ENCODE measurements at places on chromosomes 6 and 20.

GRCh38 chr20:36932476-36933426 is 18.8 kb downstream of the SAMHD1 start:
- no peak for DNase-seq

GRCh38 chr6:39808964-39809363 is 16.8 kb downstream of the DAAM2 start:
- DNase-seq: no peak

- no peak for DNase-seq
These were observed 162.6 kb downstream of the MMUT start for GRCh38 chr6:49300443-49300842.

DNA sequence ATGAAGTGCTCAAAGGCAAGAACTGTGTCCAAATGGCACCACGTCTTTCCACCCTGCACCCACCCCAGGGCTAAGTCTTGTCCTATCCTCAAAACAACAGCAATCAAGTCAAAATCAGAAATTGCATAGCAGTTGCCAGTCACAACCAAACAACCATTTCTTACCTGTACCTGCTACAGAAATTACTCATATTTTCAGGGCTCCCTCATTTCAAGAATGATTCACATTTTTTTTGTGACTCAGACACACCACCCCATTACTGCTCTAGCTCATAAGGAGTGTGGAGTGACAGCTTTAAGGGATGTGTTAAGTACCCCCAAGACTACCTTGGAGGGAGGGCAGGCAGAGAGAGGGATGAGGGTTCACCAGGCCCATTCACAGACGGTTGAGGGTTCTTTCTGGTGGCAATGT is 111.7 kb downstream of the TRERF1 start:
- peak; percentile 42 for DNase-seq

GRCh38 chr6:144185133-144185836 is 35.0 kb downstream of the STX11 start:
- DNase-seq: no peak

GRCh38 chr20:61313396-61313795 is 61.3 kb downstream of the CDH4 start:
- DNase-seq: no peak

- no peak for DNase-seq
These were observed 69.9 kb downstream of the HACE1 start for GRCh38 chr6:104789770-104790190.

- no peak for DNase-seq
These were observed 370.5 kb upstream of the RSPO3 start for GRCh38 chr6:126747728-126748540.

DNA sequence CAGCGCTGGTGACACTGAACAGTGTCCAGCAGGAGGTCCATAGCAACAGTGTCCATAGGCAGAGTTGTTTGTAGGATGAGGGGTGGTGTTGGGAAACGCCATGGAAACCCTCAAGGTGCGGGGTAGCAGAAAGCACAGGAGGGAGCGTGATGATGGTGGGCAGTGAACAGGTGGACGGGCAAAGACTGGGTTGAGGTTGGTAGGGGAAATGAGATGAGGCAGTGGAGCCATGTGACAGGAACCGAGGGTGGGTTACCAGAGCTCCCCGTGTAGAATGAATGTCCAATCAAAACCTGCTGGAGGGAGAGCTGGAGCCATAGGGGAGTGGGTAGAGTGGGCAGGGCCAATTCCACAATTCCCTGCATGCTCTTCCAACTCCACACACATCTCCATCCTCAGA is 38.0 kb downstream of the HLA-DPB1 start:
- no peak for DNase-seq

DNA sequence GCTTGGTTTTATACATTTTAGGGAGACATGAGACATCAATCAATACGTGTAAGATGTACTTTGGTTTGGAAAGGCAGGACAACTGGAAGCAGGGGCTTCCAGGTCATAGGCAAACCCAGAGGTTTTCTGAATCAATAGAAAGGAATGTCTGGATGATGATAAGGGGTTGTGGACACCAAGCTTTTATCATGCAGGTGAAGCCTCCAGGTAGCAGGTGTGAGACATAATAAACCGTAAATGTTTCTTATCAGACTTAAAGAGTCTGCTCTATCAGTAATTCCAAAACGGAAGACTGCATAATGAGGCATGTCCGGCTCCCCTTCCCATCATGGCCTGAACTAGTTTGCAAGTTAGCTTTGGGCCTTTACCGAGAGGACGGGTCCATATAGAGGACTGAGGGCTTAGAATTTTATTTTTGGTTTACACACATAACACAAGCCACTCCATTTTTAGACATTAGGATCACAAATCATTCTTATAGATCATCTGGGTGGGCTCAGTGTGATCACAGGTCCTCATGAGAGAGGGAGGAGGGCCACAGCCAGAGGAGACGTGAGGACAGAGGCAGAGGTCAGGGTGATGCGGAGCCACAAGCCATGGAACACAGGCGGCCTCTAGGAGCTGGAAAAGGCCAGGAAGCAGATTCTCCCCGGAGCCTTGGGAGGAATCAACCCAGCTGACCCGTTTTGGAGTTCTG is 10.7 kb upstream of the SERPINB9 start:
- no peak for DNase-seq

DNA sequence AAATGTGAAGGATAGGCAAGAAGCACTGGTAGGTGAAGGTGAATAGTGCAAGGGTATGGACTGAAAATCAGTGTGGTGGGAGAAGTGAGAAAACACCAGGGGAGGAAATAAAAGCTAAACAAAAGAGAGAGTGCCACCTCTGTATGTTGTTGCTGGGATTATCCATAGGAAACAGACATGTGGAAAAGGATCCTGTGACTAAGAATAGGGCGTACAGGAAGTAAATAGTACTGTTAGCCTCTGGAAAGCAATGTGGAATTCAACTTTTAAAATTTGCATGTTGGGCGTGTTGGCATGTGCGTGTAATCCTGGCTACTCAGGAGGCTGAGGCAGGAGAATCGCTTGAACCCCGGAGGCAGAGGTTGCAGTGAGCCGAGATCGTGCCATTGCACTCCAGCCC is 661.7 kb downstream of the KIF16B start:
- no peak for DNase-seq

DNA sequence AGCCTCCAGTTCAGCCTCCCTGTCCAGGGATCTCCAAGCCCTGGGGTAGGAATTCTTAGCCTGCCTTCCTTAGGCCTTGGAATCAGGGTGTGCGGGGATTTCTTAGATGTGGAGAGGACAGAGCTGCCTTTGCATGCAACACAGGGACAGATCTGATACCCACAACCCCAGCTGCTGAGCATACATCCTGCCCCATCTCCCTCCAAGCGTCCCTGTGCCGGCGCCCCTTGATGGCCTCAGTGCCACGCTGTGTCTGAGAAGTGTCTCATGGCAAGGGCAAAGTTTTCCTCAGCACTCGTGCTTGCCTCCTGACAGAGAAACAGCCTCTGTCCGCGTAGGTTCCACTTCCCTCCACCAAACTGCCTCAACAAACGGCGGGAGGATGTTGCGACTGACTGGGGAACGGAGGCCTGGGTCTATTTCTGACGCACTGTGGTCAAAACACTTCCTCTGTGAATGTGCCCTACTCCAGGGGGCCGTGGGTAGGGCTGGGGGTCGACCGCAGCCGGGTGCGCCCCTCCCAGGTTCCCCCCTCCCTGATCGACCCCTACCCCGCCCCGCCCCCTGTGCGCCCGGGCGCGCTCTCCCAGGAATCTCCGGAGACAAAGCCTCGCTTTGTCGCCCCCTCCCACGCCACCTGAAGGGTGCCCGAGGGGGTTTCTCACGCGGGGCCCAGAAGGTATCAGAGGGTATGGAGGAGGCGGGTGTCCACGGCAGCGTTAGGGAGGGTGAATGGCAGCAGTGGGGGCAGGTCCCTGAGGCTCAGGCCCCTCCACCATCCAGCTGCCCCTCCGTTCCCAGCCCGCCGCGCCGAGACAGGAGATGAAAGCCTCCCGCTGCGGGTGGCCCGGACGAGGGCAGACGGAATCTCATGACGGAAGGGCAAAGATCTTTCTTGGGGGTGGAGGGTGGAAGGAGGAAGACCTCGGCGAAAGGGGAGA is 806 bp downstream of the MICAL1 start:
- DNase-seq: peak; percentile 36

DNA sequence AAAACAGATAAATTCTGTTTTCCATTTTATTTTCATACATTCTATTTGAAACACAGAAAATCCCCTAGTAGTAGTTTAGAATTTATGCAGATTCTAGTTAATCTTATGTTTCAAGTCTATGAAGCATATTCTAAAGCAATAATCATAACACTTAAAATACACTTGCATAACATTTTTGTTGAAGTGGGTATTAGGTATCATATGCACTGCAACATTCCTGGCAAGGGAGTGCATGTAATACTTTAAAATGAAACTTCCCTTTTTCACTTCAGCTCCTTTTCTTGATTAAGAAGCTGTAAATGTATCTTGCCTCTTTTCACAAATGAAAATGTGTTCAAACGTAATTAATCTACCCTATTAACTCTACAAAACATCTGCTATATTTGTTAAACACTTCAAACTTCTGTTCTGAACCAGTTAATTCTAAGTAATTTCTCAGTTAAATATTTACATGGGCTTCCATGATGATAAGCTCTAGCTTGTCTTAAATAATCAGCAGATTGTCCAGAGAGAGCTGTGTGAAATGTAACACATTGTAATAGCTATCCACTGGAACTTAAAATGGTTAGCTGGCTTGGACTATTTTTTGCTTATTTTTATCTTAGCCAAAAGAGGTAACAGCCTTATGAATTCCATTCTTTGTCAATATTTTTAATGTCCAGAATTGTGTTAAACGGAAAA is 192.8 kb downstream of the COL19A1 start:
- DNase-seq: no peak

DNA sequence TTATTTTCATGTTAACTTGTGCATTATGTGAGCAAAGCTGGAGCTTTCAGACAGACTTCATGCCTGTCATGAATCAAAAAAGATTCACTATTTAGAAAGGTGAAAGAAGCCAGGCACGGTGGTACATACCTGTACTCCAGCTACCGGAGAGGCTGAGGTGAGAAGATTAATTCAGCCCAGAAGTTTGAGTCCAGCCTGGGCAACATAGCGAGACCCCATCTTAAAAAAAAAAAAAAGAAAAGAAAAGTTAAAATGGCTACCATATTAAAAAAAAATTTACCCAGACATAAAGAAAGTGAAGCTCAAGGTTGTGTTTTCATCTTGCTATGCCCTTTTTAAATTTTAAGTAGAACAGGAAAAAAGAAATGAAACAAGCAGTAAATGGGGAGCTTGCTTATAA is 889 bp downstream of the CASS4 start:
- no peak for DNase-seq

DNA sequence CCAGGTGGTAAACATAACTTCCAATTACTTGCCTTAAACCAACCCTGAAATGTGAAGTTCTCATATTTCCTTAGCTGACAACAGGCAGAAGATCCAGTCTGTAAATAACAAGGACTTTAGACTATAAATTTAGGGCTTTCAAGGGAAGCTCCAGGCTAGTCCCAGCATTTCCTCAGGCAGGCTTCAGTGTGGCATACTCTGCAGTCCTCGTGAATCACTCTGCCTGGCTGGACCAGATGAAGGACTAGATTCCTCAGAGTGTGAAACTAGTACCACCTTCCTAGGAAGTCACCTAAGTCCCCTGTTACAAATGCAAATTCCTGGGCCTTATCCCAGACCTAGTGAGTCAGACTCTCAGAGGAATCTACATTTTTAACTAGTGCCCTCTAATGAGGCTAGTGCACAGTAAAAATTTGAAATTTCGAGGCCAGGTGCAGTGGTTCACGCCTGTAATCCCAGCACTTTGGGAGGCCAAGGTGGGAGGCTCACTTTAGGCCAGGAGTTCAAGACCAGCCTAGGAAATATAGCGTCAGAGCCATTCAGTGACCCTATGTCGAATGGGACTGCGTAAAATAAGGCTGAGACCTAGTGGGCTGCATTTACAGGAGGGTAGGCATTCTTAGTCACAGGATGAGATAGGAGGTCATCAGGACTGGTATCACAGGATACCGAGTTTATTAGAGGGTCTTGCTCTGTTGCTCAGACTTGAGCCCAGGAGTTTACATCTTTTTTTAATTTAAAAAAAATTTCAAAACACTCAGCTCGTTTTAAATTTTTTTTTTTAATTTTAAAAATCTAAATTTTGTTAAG is 279.6 kb upstream of the JARID2 start:
- no peak for DNase-seq

DNA sequence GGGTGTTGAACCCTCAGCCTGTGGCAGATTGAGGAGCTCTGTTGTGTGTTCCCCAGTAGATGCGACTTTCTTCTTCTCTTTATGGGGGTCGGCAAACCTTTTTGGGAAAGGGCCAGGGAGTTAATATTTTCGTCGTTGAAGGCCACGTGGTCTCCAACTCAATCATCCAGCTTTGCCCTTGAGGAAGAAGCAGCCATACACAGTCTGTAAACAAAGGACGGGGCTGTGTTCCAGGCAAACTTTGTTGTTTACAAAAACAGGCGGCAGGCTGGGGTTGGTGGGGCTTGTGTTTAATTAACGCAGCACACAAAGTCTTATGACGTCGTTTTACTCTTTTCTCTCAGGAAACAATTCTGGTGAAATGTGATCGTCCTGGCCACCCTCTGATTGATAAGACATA is 20.2 kb downstream of the KIF25 start:
- no peak for DNase-seq

Data from stimulated activated CD4-positive, alpha-beta T cell treated with anti-CD3 and anti-CD28 coated beads, Interleukin-4, amount 100 ng/mL, for 48 hours (primary cell).